ENCODE measurements at places on chromosomes 6 and 20.

GRCh38 chr6:137813308-137813970, 53.6 kb upstream of the TNFAIP3 start:
- DNase-seq, result no peak

- no peak for DNase-seq
These were observed 698 bp upstream of the LRP11 start for GRCh38 chr6:149864578-149865535.

DNA sequence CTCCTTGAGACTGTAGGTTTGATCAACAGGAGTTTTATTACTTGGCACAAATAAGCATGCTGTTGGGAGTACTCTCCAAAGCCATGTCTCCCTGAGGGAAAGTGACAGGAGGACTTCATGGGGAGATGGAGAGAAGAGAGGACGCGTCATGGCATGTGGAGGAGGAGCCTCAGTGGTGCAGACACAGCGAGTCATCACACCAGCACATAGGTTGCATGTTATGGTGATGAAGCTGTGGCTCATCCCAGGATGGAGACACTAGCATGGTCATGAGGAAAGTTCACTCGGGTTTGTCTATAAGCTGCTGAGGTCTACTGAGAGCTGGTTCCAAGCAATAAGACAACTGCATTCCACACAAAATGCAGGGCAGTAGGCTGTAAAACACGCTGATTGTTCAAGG, 13.2 kb upstream of the SSTR4 start:
- DNase-seq, result peak; percentile 41

DNA sequence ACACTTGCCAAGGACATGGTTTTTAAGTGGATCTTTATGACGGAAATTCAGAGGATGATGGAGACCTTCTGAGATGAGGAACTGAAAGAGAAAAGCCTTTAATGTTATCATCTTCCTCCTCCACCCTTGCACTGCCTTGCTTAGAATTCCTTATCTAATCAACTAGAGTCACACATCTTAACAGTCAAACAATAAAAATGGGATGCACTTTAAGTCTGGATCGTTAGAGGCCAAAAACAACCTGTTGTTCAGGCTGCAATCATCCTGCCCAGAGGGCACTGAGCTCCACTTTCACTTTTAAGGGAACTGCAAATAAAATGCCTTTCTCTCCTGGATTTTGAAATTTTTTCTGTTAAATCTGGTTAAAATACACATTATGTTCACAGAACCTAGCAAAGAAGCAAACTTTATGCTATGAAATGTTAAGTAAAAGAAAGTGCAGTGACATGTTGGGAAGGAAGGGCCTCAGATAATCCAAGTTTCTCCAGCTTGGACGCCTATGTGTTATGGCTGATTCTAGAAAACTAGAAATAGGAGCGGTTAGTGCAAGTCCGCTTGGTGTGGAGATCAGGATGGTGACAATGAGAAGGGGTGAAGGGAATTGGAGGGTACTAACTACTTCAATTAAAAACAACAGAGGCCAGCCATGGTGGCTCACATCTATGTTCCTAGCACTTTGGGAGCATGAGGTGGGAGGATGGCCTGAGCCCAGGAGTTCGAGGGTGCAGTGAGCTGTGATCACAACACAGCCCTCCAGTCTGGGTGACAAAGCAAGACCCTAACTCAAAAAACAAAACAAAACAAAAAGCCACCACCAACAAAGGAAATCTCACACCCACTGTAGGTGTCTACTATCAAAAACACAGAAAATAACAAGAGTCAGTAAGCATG, 66.4 kb upstream of the KIF13A start:
- no peak for DNase-seq

GRCh38 chr6:115594891-115595290, 465.8 kb downstream of the FRK start:
- DNase-seq, result no peak

DNA sequence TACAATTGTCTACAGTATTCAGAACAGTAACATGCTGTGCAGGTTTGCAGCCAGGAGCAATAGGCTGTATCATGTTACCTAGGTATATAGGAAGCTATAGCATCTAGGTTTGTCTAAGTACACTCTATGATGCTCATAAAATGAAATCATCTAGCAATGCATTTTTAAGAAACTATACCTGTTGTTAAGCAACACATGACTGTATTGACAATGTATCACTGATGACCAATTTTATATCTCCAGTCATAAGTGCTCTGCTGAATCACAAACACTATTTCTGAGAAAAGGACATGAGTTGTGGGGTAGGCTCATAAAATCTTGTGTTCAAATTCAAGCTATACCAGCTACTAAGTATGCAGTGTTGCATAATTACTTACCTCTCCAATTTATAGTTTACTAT, 501.3 kb downstream of the CD109 start:
- DNase-seq, result no peak

GRCh38 chr20:52484438-52484837, 292.9 kb upstream of the ZFP64 start:
- DNase-seq, result no peak

GRCh38 chr20:775679-776135, 7.4 kb upstream of the SLC52A3 start:
- no peak for DNase-seq

DNA sequence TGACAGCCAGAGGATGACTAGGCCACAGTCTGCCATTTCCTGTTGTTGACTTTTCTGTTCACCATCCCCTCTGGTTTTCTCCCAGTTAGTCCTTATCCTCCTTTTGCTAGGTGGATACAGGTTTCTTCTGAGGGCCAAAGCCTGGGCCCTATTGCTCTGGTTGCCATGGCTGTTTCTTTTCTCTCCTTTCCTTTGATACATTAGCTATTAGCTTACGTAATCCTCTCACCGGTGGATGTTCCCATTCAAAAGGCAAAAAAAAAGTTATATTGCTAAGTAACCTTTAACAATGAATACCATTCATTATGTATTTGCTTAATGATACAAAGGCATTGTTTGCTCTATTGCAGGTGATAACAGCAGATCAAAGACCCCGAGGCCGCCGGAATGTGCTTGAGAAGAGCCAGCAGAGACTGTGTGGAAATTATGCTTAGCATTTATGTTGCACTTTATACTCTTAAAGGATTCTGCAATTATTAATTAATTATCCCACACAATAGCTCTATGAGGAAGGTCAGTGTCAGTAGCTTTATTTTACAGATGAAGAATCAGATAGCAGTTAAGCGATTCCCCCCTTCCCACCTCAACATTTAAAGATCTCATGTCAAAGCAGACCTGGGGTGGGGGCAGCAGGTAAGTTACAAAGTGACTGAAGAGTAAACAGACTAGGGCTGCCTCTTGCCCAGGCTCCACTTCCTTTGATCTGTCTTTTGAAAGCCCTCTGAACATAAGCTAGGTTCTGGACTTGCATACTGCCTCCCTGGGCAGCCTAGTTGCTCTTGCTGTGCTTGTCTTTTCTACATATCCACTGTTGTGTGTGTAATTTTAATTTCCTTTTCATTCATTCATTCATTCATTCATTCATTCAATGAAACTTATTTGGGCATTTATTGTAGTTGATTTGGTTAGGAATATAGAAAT, 14.5 kb upstream of the TFB1M start:
- no peak for DNase-seq

DNA sequence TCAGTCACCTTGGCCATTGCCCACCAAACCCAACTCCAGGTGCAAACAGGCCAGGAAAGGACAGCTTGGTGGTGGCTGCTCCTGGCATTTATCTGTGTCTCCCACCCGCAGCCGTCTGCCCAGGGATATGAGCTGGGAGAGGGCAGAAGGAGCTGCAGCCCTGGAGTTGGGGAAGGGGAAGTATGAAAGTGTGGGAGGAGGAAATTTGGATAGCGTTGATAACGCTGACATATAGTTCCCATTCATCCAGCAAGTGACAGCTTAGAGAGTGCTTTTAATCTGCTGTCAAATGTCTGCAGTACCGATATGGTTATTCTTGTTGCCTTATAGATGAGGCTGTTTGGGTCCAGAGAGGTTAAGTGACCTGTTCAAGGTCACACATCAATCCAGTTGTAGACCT, 741 bp downstream of the KCNK16 start:
- DNase-seq, result no peak

- no peak for DNase-seq
These were observed 6.3 kb upstream of the AHI1 start for GRCh38 chr6:135503703-135504475.

GRCh38 chr6:6941201-6941600, 166.6 kb upstream of the RREB1 start:
- DNase-seq, result peak; percentile 41

GRCh38 chr6:90480666-90481065, 106.2 kb downstream of the MAP3K7 start:
- DNase-seq, result no peak

DNA sequence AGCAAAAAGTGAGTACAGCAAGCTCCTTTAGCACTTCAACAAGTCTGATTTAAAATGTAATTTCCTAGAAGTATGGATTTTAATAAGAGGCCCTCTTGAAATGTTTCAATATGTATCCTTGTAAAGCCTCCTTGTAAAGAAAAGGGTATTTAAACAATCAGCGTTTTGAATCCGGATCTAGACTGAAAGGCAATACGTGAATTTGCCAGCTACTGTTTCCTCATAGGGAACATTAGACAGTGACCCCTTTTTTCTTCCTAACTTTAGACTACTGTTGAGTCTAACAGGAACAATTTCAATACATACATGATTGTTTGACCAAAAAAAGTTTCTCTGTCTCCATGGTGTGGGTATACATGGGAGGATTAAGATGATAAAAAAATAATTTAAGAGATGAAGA, 395.0 kb downstream of the TFAP2A start:
- DNase-seq, result no peak

DNA sequence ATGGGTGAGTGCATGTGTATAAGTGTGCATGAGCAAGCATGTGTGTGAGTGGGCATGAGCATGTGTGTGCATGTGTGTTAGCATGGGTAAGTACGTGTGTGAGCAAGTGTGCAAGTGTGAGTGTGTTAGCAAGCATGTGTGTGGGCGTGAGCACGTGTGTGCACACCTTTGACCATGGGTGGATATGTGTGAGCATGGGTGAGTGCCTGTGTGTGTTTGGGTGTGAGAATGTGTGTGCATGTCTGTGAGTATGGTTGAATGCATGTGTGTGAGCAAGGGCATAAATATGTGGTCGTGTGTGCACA, 84.6 kb downstream of the DLL1 start:
- DNase-seq, result peak; percentile 5

GRCh38 chr20:46938434-46938833, 43.8 kb downstream of the EYA2 start:
- no peak for DNase-seq

- DNase-seq, result no peak
These were observed 239.0 kb upstream of the KCNQ5 start for GRCh38 chr6:72382602-72383529.

DNA sequence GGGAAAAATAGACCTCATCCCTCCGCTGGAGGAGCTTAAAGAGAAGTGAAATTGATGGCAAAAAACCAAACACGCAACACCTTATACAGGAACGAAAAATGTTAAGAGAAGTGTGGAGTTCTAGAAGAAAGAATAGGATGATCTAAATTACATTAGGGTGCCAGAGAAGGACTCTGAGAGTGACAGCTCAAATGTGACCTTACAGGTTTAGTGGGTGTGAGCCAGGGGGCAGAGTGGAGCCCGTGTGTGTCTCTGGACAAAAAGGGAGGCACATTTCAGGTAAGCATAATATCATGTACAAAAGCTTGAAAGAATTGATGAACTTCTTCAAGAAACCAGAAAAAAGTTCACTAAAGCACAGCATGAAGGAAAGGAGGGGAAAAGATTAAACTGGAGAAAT, 20.8 kb downstream of the HLA-DRA start:
- DNase-seq, result no peak

- no peak for DNase-seq
These were observed 52.0 kb upstream of the PLEKHG1 start for GRCh38 chr6:150547502-150548222.

GRCh38 chr20:46145713-46146112, 27.6 kb downstream of the CD40 start:
- DNase-seq, result no peak

DNA sequence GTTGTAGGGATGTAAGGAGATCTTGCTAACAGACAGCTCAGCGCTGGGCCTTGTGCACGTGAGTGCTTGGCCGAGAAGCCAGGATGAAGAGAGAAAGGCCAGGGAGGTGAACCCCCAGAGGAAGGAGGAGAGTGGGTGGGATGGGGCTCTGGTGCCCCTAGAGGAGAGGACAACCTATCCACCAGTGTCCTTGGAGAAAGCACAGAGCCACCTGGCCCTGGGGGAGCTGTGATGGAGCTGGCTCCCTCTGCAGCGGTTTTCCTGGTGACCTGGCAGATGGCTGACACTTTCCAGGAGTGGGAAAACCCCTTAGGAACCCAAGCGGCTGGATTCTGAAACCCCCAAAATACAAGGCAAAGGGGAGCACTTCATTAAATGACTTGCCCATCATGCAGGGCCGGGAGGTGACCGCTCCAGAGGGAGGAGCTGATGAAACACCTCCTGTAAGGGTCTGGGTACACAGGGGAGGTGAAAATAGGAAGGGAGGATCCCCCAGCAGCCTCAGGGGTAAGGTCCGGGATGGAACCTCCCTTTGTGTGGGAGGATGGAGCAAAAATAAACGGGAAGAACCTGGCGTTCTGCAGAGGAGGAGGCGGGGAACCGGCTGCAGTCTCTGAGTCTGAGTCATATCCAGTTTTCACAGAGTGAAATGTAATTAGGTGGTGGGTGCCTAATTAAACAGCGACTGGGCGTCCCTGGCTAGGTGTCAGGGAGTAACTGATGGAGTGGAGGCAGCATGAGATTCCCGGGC, 80.4 kb downstream of the SULF2 start:
- DNase-seq, result no peak

DNA sequence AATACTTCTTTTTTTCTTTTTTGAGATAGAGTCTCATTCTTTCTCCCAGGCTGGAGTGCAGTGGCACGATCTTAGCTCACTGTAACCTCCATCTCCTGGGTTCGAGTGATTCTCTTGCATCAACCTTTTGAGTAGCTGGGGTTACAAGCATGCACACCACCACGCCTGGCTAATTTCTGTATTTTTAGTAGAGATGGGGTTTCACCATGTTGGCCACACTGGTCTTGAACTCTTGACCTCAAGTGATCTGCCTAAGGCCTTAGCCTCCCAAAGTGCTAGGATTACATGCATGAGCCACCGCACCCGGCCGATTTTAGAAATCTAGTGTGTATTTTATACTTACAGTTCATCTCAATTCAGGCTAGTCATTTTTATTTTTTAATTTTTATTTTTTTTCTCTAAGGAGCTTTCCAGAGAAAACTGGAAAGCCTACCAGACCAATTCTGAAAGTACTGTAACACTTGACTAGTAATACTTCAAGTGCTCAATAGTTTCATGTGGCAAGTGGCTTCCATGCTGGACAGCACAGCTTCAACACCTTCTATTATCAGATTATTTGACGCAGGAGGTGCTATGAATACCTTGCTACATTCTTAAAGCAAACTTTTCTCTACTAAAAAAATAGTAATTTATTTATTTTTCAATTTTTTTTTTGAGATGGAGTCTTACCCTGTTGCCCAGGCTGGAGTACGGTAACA, 25.0 kb downstream of the POLR1C start:
- DNase-seq, result no peak

GRCh38 chr6:45591306-45591705, 213.6 kb upstream of the SUPT3H start:
- no peak for DNase-seq

DNA sequence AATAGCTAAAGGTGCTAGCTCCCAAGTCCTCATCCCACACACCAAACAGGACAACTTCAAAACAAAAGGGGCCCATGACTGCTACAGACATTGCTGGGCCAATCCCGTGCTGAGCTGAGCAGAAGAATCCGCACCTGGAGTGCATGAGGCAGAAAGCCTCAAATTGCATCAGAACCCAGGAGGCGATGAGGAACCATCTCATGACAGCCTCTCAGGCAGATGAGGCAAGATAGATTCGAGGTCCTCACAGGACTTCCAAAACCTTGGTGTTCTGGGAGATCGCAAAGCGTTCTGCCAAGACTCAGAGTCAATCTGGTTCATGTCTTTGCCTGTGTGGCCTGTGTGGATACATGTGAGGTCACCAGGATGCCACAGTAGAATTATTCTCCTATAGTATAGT, 32.8 kb upstream of the SSTR4 start:
- no peak for DNase-seq
